Activated CD4-positive, alpha-beta T cell treated with anti-CD3 and anti-CD28 coated beads for 24 hours (primary cell): ENCODE measurements at places on chromosomes 2 and 18.

GRCh38 chr2:196971574-196972279 is 45.2 kb upstream of the PGAP1 start:
- no peak for DNase-seq

DNA sequence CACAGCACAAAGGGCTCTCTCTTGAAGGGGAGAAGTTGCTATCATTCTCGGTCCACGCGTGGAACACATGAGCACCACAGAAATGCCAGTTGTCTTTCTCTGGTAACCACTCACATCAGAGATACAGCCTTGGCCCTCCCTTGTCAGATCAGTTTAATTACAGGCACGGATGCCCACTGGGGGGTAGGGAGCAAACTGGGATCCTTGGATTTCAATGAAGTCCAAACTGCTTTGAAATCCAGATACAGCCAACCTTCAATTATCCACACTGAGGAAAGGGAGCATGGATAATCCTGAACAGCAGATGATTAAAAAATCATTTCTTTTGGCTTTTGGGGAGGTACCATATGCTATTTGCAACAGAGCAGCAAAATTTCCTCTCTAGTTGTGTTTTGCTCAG is 63.7 kb upstream of the DAPL1 start:
- DNase-seq, result no peak

- DNase-seq, result no peak
Measured at GRCh38 chr18:25736516-25736915, 353.9 kb downstream of the SS18 start.

DNA sequence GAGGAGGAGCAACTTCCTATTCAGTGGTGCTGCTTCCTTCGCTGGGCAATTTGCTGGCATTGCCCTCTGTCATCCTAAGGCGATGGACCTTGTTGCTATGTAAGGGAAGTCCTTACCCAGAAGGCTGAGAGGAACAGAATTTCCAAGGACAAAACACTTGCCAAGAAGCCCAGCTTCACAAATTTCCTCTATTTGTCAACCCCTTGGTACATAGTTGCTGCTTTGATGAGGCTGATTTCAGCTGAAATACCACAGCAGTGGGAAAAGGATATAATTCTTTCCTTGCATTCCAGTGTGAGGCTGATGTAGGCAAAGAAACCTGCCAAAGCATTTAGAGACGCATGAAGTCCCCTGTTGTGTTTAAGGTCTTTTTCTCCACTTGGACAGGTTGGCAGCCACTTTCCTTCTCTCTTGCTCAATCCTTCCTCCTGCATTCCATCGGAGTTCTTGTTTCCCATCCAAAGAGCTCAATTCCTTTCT is 16.4 kb upstream of the ST3GAL5 start:
- no peak for DNase-seq

GRCh38 chr2:236177967-236178889 is 10.0 kb upstream of the GBX2 start:
- DNase-seq, result no peak

- DNase-seq, result no peak
Measured at GRCh38 chr2:48423376-48423775, 106.6 kb upstream of the STON1 start.

DNA sequence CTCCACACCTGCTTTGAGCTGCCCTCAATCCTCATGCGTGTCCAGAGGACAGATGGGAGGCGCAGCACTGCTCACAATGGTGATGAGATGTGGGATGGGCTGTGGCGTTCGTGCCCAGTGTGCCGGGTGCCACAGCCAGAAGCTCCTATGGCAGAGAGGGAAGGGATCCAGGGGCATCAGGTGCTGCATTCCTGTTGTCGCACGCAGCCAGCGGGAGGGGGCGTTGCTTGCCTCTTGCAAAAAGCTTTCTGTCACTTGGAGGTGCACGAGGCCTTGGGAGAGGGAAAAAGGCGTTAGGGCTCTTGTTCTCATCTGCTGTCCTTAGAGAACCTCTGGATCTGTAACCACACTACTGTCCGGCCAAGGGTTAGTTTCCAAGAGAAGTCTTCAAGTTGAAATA is 29.2 kb upstream of the ALLC start:
- DNase-seq, result no peak

DNA sequence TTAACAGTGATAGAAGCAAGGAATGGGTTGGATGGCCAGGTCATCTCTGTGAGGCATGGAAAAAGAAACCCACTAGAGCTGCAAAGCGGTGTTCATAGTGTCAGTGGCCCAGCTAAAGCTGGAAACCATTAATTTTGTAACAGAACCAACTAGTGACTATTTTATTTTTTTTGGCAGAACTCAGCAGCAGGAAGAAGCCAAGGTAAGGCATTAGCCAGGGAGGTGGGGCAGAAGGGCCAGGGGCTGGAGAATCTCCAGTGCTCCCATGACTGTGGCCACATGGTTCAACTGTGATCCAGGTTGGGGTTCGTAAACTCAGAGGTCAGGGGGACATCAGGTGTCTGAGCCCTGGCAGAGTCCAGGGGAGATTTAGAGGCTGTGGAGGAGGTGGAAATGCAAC is 25.9 kb upstream of the YES1 start:
- no peak for DNase-seq

GRCh38 chr2:231908584-231908983 is 17.6 kb downstream of the NPPC start:
- no peak for DNase-seq

DNA sequence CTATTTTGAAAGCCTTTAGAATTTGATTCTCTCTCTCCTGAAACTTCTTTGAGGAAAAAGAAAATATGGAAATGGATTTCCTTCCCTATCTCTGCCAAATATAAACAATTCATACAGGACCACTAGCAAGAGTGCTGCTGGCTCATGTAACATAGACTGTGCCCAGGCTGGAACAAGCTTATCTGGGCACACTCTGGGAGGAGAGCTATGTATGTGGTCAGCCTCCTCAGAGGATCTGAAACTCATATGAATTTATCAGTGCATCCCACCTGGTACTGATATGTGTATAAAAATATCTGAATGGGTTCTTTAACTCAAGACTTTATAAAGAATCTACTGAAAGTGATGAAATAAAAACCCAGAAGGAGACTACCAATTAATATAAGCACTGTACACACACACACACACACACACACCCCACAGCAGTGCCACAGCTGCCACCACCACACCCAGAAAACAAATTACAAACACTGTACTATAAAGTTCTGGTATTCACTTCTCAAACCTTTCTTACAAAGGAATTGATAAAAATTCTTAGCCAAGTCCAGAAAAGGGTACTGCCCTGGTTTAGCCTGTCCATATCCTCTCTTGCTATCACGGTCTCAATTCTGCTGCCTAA is 115.6 kb downstream of the IRS1 start:
- DNase-seq, result no peak

- no peak for DNase-seq
Measured at GRCh38 chr2:199381531-199381930, 76.2 kb downstream of the SATB2 start.

- DNase-seq, result no peak
Measured at GRCh38 chr2:236366397-236366796, 102.2 kb upstream of the ASB18 start.

DNA sequence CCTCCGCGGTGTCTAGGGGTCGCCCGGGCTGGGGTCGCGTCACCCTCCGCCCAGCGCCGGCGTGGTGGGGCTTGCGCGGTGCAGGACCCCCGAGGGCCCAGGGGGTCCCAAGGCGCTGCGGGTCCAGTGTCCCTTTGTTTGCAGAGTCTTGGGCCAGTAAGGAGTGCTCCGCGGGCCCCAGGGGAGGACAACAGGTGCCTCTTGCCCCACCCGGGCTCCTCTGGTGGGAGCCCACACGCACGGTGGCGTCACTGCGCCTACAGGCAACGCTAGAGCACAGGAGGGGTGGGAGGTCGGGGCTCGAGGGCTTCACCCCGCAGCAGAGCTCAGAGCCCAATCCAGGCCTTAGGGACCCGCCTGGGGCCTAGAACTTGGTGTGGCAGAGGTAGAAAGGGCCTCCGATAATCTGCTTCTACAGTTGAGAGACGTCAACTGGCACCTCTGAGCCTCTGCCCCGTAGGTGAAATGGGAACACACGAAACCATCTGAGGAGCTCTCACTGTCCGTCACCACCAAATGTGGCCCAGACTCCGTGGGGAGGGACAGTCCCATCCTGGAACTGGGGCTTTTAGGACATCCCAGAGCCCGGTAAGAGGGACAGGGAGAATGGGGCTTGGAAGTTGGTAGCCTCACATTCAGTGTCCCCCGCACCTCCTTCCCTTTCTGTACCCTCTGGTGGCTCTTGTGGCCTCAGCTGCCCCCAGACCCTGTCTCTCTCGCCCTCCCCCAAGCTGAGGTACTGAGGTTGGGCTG is 1.4 kb downstream of the ARID5A start:
- no peak for DNase-seq

DNA sequence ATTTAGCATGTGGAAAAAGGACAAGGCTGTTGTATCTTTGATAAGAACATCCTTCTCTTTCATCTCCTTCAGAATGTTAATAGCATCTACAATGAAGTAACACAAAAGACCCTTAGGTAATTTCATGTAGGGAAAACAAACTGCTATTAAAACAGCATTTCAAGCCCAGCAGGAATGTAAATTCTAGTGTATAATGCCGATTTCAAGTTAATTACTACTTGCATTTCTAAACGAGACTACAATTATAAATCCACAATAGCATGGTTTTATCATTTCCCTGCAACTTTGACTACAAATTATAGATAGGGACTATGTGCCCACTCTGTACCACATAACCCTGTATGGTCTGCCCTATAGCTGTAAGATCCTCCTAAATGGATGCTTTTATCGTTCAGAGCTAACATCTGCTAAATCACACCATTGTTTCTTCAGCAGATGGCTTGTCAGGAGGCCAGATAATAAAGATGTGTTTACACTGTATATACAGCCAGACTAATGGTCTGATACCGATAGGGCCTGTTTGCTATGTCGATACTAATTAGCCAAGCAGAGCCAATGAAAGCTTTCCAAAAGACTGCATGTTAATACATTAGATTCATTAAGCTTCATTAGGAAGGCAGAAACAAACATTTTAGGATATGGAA is 51.9 kb downstream of the LRPPRC start:
- DNase-seq, result no peak

DNA sequence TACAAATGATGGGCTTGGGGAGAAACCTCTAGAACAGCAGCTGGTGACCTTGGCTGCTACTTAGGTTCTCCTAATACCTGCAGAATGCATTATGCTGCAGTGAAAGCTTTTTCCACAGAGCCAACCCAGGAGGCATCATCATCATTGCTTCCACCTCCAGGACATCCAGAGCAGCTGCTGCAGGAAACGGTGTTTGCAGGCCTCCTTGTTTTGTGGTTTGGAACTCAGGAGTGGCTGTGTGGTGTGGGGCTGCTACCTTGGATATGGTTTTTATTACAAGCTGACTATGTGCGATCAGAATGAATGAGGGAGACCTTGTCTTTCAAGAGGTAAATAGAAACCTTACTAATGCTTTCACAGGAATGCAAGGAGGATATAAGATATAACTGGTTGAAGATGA is 82.9 kb upstream of the MCFD2 start:
- DNase-seq, result no peak

DNA sequence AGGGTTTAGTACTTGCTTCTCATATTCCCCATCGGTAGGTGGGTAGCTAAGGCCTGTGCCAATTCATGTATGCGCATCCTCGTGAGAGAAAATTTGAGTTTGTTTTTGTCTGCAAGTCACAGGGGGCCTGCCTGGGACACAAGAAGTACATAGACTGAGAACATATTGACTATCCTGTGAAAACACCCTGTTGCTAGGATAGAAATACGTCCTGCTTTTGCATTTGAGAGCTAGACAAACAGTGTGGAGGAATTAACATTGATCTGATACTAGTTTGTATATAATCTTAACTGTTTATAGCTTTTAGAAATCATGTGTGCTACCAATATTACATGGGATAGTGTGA is 10.9 kb downstream of the WDR7 start:
- DNase-seq, result no peak

DNA sequence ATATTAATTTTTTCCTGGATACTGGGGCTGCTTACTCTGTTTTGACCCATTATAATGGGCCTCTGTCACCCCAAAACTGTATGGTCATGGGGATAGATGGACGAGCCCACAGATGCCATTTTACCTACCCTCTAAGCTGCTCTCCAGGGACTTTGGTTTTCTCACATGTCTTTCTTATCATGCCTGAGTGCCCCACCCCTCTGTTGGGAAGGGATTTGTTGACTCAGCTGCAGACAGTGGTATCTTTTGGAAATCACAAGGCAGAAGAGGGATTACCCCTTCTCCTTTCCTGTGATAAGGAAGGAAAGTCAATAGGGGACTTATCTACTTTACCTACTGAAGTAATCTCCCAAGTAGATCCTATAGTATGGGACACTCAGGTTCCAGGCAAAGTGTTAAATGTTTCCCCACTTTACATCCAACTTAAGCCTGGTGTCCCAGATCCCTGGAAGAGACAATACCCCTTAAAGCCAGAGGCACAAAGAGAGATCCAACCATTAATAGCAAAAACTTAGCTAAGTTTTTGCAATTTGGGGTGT is 182.7 kb downstream of the RNF152 start:
- DNase-seq, result no peak

- no peak for DNase-seq
Measured at GRCh38 chr2:239316562-239317465, 84.0 kb downstream of the HDAC4 start.

DNA sequence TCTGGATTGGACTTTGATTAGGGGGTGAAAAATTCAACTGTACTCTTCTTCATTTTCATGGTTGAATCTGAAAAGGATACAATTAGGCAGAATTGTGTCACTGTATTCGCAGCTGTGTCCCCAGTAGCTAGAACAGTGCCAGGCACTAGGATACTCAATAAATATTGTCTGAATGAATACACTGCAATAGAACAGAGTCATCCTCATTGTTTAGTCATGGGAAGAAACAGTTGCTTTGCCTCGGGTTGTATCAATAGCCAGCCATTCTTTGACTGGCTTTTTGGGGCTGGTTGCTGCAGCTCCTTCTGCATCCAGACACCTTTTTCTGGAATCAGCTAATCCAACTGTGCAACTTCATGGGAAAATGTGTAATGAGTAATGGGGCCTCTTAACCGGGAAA is 18.1 kb upstream of the DYNC1I2 start:
- no peak for DNase-seq

DNA sequence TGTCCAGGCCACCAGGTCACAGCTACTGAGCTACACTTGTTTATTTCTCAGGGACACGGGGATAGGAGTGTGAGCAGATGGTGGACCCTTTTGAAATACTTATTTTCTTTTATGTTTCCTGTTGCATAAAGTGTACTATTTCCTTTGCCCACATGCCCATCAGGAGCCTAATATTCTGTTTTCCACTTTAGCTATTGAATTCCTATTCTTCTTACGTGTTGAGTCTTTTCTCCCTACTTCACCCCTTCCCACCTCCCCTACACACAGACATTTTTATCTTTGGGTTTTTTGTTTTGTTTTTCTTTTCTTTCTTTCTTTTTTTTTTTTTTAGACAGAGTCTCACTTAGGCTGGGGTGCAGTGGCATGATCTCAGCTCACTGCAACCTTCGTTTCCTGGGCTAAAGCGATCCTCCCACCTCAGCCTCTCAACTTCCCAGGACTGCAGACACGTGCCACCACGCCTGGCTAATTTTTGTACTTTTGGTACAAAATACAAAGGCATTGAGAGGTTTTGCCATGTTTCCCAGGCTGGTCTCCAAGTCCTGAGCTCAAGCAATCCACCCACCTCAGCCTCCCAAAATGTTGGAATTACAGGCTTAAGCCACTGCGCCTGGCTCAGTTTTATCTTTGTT is 5.2 kb upstream of the GPR55 start:
- DNase-seq, result no peak
